ENCODE measurements at places on chromosomes 7 and 10. TPM values are rescaled to one million over a fixed set of nuclear protein-coding genes. Genes with fewer than 3 reads are reported as not detected.
A peak's percentile ranks its signal among the peaks of the same experiment; 100 is the strongest.

The PDCD11 gene
- total RNA-seq: 20.3 TPM

The SAMD9 gene
- 1.5 TPM for total RNA-seq

The TRIM74 gene
- total RNA-seq: not detected

- no peaks in the 10 kb centered on the region for H3K27me3 ChIP-seq
- DNase-seq: no peak
- H3K4me3 ChIP-seq: no peak overlapping the region
- H3K4me1 ChIP-seq: peaks cover 14% of the 10 kb centered on the region
Measured at GRCh38 chr7:2807845-2808772, 36.0 kb downstream of the GNA12 start.

DNA sequence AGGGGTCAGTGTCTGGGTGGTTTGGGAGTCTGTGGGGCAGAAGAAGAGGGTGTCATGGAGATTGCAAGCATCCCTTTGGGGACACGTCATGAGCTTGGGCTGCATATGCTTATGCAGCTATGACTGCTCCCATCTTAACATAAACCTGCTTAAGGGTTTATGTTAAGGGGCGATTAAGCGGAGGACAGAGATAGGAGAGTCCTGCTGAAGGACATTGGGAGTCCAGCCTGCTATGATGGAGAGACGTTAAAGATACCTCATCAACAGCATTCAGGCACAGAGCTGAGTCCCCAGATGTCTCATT is 76.8 kb upstream of the AKR1E2 start:
- no peak overlapping the region for H3K27ac ChIP-seq
- H3K4me3 ChIP-seq: no peak overlapping the region
- no peaks in the 10 kb centered on the region for H3K4me1 ChIP-seq
- H3K27me3 ChIP-seq: no peaks in the 10 kb centered on the region

- no peak overlapping the region for H3K4me3 ChIP-seq
- no peak overlapping the region for H3K27ac ChIP-seq
- no peaks in the 10 kb centered on the region for H3K36me3 ChIP-seq
- H3K27me3 ChIP-seq: no peaks in the 10 kb centered on the region
- DNase-seq: no peak
Measured at GRCh38 chr7:135102372-135102771, 45.5 kb upstream of the TMEM140 start.

DNA sequence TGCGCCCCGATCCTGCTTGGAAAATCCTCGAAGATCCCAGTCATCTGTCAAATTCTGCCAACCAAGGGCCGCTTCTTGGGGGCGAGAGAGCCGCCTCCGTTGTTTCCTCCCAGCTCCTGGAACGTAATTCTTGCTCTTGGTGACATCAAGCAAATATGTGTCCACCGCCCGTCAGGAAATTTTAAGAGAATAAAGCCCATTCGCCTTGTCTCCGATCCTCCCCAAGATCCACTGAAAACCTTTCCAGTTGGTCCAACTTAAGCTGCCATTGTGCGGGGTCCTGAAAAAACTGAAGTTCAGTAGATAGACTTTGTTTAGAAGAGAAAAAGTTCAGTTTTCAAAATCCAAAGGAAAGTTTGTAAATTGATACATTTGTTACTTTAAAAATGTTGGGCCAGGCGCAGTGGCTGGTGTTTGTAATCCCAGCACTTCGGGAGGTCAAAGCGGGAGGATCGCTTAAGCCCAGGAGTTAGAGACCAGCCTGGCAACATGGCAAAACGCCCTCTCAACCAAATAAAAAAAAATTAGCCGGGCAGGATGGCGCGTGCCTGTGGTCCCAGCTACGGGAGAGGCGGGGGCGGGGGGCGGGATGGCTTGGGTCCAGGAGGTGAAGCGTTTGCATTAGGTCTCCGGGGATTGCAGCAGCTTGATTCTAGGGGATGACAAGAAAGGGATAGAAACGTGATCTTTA is 1.0 kb upstream of the ZNF800 start:
- H3K27me3 ChIP-seq: no peaks in the 10 kb centered on the region
- DNase-seq: no peak
- H3K4me1 ChIP-seq: peaks cover 19% of the 10 kb centered on the region
- H3K27ac ChIP-seq: peak overlapping the region; percentile 94
- H3K36me3 ChIP-seq: no peaks in the 10 kb centered on the region

GRCh38 chr7:126501617-126502016 is 751.1 kb downstream of the GRM8 start:
- no peak overlapping the region for H3K4me3 ChIP-seq
- H3K27ac ChIP-seq: no peak overlapping the region
- no peaks in the 10 kb centered on the region for H3K36me3 ChIP-seq
- no peaks in the 10 kb centered on the region for H3K4me1 ChIP-seq
- DNase-seq: no peak

DNA sequence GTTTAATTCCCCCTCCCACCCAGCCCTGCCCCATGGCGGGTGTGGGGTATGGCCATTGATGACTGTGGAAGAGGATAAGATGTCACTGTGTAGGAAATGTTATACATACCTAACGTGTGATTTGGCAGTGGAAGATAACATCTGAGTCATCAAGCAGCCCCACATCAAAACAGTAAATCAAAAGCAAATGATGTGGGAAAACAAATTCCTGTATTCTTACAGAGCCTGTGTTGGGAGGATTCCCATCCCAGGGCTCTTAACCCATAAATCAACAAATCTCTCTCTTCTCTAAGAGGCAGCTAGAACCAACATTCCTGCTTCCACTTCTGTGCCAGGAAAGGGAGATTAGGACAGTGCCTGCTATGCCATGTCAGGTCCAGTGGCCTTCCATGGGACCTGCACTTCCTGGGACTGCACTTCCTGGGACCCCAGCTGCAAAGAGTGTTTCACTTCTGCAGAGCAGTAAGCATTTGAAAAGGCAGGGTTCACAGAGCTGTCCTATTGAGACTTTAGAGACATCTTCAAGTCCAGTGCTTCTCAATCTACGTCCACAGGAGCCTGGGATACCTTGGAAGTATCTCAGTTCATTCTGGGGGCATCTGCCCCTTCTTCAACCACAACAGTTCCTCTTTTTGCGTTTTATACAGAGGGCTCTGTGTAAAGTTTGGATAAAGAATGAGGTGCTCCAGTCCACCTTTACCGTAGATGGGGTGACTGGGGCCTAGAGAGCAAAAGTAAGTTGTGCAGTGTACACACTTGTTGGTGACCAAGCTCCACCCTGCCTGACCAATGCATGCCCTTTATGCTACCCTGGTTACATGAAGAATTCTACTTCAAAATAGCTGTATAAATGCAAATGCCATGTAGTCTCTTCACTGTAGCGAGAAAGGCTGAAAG is 45.7 kb downstream of the ATXN7L1 start:
- no peak overlapping the region for H3K4me3 ChIP-seq
- peaks cover 22% of the 10 kb centered on the region for H3K4me1 ChIP-seq
- H3K36me3 ChIP-seq: no peaks in the 10 kb centered on the region
- no peaks in the 10 kb centered on the region for H3K27me3 ChIP-seq

Data from gastrocnemius medialis (tissue), 4 donors.